ENCODE measurements at places on chromosomes 7 and 10.

DNA sequence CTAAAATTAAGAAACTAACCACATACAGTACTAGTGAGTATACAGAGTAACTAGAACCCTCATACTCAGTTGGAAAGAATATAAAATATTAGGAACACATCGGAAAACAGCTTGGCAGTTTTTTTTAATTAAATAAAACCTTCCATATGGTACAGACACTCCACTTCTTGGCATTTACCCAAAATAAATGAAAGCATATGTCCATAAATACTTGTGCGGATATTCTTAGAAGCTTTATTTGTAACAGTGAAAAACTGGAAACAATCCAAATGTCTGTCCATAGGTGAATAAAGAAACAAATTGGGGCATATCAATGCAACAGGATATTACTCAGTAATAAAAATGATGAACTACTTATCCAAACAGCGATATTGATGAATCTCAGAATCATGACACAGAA, 410.0 kb downstream of the HTR7 start:
- DNase-seq, result no peak

- DNase-seq, result no peak
These were observed 767.5 kb downstream of the GRID1 start for GRCh38 chr10:85599081-85599480.

GRCh38 chr10:11962176-11962575, 80.4 kb downstream of the UPF2 start:
- no peak for DNase-seq

GRCh38 chr7:2641406-2642393, 9.9 kb downstream of the TTYH3 start:
- peak; percentile 56 for DNase-seq

DNA sequence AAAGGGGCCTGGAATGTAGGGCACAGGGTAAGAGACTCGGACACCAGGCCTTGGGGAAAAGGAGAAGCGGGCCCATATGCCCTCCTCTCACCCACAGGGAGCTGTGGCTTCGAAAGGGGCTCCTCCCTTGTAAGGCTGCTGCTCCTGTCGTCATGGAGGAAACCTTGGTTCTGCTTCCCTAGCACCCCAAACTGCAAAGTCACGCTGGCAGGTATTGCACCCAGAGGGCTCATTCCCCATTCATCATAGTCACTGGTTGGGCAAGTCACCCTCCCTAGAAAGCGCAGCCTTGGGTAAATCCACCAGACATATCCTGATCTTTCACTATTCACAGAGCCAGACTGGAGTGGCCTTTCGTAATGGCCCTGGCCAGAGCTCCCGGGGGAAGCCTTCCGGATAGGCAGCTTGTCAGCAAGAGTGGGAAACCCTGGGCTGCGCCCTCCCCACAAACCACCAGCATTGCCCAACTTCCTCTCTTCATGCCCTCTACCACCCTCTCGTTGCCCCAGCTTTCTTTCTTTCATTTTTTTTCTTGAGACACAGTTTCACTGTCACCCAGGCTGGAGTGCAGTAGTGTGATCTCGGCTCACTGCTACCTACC, 121.0 kb downstream of the HIP1 start:
- DNase-seq, result no peak

DNA sequence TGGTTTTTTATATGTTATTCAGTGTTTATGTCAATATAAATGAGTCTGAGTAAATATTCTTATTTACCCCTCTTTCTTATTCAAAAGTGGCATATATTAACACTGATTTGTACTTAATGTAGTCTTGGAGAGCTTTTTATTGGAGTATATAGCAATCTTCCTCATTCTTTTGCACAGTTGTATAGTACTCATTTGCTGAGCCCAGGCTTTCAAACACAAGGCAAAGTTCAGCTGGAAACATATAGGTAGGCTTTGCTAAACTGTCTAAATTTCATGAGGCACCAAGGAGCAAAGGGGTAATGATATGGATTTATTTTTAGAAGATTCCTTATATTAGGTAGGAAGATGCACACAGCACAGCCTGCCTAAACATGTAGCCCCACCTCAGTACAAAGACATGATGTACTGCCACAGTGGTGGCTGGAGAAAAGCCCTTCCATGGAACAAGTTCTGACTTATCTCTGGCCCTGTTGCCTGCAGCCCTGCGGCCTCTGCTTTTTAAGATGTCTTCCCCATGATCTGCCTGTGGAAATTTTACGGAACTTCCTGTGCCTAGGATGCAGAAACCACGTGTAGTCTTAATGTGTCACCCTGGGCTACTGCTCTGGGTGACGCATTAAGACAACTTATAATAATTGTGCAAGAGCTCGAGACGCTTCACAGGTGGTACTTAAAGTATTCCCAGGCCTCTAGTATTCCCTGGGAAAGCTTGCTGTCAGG, 9.6 kb upstream of the PDCD4 start:
- no peak for DNase-seq

GRCh38 chr10:970311-971149, 17.7 kb upstream of the GTPBP4 start:
- DNase-seq, result no peak

DNA sequence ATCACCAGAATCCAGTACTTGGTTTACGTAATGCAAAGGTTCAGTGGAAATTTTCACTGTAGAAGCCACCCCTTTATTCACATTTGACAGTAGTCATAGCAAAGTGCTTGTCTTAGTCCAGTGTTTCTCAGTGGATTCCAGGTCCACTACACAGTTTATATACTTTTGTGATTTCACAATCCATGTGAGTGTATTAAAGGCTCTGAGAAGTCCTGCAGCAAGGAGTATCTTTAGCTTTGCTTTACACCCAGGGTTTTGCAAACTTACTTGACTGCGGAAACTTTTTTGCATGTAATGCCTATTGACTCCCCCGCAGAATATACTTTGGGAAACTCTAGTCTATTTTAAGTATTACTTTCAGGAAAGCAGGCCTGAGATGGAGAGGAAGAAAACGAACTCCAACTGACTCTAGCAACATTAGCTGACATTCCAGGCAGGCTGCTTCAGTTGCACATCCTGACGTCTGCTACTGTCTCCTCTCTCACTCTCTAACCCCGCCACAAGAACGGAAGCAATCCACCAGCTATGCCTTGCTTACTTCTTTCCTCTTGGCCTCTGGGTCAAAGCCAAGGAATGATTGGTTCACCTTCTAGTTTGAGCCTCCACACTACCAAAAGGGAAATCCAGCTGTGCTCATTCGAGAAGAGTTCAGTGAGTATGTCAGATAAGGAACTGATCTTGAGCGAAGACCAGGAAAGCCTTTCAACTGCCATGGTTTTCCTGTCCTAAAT, 6.2 kb downstream of the PLXNA4 start:
- no peak for DNase-seq

- no peak for DNase-seq
These were observed 25.3 kb upstream of the ACSM6 start for GRCh38 chr10:95168694-95169093.

- no peak for DNase-seq
These were observed 2.4 kb downstream of the DKK1 start for GRCh38 chr10:52316500-52316899.

- no peak for DNase-seq
These were observed 646.3 kb upstream of the ANKRD30A start for GRCh38 chr10:36479073-36479472.

GRCh38 chr7:16838891-16839290, 34.1 kb upstream of the AGR2 start:
- DNase-seq, result no peak

- no peak for DNase-seq
These were observed 2.4 kb downstream of the ARID5B start for GRCh38 chr10:61903928-61904344.

DNA sequence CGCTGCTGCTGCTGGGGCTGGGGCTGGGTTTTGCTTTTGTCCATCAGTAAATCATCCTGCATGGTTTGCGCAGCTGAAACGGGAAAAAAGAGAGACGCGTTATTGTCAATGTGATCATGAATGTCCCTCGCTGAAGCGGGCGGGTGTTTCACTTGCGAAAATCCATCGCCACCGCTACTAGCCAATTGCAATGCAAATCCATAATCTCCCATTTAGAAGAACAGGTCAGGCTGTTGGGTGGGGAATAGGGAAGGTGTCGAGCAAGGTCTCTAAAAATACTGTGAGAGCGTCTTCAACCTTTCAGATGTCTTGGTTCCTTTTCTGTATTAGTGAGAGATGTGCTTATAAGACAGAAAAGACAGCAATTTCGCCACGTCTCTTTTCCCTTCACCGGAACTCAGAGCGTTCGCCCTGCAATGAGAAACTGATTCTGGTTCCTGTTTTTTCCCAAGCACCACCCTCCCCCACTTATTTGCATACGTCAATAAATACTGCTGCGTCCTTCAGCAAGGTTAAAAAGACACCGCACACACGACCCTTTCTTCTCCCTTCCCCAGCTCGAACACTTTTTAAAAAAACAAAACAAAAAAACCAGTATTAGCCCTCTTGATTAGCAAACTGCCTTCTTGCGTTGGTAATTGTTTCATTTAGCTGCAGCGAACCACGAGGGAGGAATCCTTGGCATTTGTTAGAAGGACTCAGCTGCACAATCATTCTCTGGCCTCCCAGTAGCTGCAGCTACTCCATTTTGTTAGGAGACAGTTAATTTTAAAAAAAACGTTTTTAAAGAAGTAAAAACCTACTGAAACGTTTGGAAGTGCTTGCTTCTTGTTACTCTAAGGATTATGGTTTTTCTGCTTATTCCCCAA, 50.4 kb downstream of the CPEB3 start:
- peak; percentile 76 for DNase-seq

GRCh38 chr7:63070696-63071095, 928.0 kb upstream of the ZNF722 start:
- DNase-seq, result no peak

DNA sequence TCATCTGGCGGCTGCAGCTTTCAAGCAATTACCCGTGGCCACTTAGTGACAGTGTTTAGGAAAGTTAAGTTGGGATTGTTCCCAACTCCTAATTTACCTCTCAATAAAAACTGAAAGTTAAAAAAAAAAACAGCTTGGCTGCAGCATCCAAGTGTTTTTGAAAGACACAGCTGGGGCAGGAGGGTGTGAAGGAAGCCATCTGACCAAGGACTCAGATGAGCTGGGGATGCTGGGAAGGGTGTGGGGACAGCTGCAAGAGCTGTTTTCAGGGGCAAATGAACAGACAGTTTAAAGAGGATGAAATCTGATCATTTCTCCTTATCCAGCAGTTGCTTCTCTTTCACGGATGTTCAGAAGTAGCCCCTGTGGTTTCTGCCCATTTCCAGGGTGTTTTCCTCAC, 129.2 kb upstream of the CDCA7L start:
- no peak for DNase-seq

- no peak for DNase-seq
These were observed 405.5 kb upstream of the C7orf33 start for GRCh38 chr7:148185041-148185440.

DNA sequence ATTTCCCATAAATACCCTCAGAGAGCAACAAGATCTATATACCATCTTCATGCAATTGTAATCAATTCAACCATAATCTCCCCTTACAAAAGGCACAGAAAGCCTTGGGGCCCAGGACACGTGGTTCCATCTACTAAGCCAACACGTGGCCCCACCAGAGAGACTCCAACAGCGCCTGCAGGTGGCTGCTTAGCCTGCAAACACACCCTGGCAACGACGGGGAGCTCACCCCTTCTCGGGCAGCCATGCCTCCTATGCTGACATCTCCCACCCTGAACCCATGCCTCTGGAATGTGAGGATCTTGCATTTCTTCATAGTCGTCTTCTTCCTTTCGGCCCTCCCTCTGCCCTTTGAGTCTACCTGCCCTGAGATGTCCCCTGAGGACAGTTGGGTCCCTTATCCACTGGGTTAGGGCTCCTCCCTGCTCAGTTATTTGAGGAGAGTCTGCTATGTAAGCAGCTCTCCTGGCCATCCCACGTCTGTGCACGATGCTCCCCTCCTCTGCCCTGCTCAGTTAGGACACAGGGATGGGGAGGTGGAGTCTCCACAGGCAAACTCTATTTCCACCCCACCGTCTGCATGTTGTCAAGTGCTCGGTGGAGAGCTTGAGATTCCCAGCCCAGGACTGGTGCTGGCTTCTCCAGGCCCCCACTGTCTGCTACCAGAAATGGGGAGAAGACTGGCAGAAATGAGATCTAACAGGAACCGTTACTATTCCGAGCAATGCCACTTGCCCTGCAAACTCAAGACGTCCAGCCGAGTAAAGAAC, 36.5 kb downstream of the EBF3 start:
- DNase-seq, result no peak

DNA sequence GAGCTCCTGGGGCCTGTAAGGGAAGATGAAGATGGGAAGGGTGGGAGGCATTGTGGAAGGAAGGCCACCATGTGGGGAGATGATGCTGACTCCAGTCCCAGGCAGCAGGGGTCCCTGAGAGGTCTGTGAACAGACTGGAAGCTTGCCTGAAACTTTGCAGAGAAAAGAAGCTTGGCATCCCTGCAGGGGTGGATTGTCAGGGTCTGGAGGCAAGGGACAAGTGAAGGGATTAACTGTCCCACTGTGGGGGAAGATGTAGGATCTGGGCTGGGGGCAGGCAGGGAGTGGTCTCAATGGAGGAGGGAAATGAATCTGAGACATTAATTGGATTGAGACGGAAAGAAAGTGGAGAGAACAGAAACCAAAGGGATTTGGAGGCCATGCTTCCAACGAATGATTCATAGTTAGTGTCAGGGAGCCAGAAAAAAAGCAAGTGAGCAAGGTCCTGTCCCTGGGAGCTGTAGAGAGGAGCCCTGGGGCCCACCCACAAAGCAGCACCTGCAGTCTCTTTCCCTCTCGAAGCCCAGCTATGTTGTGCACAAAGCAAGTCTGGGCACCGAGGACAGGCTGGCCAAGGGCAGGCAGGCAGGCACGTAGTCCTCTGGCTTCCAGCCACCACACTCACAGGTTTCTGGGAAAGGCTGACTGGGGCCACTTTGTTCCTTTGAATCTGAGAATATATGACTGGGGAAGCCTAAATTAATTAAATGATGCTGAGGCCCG, 4.7 kb upstream of the SLC18A3 start:
- DNase-seq, result peak; percentile 35

DNA sequence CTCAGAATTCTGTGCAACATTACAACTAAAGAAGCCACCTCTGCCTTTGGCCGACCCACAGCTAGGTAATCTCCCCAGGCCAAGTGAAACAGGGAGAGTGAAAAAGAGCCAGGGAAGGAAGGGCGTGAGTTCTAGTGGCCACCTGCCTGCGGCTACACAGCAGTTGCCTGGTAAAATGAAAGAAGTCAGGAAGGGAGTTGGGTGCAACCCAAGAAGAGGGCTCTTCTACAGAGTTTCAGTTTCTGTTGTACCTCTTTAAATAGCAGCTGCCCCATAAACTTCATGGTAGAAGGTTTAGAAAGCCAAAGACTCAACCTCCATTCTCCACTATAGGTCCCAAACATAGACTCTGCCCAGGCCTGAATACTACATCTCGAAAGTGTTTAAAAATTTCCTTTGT, 76.2 kb upstream of the TMEM168 start:
- DNase-seq, result no peak

- peak; percentile 72 for DNase-seq
These were observed 85.0 kb downstream of the ZMIZ1 start for GRCh38 chr10:79153745-79154144.

- no peak for DNase-seq
These were observed 103.8 kb downstream of the FZD1 start for GRCh38 chr7:91367812-91368578.

GRCh38 chr7:80775897-80776296, 137.5 kb downstream of the CD36 start:
- no peak for DNase-seq

GRCh38 chr7:96330193-96330592, 8.3 kb upstream of the SLC25A13 start:
- DNase-seq, result no peak
